Inflammatory macrophage (primary cell): ENCODE measurements at places on chromosomes 1 and 21.
A peak's percentile ranks its signal among the peaks of the same experiment; 100 is the strongest.

GRCh38 chr21:42452401-42453223 lies 43.4 kb downstream of the RSPH1 start:
- no peak for DNase-seq

DNA sequence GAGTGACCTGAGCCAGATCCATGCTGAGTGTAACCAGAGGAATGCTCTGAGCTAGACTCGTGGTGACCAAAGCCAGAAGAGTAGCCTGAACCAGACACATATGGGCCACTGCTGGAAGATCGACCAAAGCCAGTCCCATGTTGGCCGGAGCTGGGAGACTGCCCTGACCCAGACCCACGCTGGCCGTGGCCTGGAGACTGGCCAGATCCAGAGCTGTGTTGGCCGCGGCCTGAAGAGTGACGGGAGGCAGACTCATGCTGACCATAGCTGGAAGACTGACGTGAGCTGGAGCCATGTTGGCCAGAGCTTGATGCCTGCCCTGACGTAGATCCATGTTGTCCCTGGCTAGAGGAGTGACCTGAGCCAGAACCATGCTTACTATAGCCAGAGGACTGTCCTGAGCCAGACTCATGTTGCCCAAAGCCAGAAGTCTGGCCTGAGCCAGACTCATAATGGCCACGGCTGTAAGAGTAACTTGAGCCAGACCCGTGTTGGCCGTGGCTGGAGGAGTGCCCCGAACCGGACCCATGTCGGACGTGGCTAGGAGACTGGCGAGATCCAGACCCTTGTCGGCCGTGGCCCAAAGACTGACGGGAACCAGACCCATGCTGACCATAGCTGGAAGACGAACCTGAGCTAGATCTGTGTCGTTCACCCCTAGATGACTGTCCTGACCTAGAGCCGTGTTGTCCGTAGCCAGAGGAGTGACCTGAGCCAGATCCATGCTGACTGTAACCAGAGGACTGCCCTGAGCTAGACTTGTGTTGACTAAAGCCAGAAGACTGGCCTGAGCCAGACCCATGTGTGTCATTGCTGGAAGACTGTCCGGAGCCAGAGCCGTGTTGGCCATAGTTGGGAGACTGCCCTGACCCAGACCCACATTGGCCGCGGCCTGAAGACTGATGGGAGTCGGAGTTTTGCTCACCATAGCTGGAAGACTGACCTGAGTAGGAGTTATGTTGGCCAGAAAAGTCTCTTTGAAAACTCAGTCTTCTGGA lies 3.5 kb downstream of the HRNR start:
- DNase-seq, result no peak

DNA sequence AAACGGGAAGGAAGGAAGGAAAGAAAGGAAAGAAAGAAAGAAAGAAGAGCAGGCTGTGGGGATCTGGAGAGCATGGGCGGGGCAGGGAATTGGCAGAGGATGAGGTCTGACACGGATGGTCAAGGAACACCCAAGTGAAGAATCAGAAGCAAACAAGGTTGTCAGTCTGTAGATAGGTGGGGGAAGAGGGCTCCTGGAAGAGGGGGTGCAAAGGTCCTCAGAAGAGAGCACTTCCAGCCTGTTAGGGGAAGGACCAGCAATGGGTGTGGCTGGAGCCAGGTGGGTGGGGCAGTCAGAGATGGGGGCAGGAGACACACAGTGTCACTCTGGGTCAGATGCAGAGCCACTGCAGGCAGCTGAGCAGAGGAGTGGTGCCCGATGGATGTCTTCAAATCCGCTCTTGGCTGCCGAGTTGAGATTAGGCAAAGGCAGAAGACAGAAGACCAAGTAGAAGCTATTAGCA lies 11.0 kb upstream of the PLA2G2C start:
- DNase-seq, result no peak

DNA sequence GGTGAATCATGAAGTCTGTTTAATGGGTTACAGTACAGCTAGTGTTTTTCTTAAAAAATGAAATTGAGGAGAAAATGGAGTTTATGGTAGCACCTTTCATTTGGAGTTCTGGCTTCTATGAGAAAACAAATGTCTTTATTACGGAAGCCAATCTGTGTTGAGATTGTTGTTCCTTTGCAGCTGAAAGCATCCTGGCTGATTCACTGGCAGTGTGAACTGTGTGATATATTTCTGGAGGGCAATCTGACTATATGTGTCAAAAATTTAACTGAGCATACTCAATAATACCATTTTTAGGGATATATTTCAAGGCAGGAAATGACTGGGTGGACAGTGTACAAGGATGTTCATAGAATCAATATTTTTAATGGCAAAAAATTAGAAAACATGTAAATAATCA lies 46.6 kb upstream of the LYST start:
- DNase-seq, result no peak

GRCh38 chr1:198680174-198680875 lies 41.5 kb downstream of the PTPRC start:
- DNase-seq, result no peak

DNA sequence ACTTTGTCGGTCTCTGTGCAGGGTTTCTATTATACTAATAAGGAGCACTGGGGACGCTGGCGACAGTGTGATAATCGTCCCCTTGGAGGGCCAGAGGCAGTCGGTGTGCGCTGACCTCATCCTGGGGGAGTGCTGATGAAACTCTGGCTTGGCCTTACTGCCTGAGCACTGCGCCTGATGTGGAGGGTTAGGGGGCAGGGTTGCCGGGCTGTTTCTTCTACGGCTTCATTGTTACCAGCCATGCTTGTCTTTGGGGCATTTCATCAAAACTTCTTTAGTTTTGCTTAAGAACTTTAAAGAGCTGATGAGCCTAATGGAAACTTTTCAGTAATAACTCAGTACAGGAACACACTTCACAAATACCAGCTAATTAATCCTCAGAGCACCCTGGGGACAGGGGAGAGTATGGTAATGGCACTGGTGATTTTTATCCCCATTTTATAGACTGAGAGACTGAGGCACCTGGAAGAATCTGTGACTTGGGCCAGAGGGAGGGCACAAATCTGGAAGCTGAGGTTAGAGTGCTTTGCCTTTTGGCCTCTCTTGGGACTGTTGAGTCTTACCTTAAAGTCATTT lies 81.8 kb downstream of the PEX14 start:
- no peak for DNase-seq

- DNase-seq, result no peak
Observed at GRCh38 chr1:36696261-36696940, 213.7 kb upstream of the CSF3R start.

DNA sequence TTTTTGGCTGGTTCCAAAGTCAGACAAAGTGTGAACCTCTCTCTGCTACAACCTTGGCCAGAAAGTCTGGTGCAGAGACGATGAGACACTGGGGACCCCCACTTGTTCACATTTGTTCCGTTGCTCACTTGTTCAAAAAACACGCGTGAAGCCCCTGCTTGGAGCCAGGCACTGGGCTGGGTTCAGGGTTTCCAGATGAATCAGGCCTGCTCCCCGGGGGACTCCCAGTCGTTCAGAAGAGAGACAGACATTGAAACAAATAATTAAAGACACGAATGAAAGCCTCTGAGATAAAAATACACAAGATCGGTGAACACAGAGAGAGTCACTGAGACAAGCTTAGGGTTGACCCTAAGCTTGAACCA lies 101.5 kb upstream of the RUNX3 start:
- DNase-seq, result no peak

DNA sequence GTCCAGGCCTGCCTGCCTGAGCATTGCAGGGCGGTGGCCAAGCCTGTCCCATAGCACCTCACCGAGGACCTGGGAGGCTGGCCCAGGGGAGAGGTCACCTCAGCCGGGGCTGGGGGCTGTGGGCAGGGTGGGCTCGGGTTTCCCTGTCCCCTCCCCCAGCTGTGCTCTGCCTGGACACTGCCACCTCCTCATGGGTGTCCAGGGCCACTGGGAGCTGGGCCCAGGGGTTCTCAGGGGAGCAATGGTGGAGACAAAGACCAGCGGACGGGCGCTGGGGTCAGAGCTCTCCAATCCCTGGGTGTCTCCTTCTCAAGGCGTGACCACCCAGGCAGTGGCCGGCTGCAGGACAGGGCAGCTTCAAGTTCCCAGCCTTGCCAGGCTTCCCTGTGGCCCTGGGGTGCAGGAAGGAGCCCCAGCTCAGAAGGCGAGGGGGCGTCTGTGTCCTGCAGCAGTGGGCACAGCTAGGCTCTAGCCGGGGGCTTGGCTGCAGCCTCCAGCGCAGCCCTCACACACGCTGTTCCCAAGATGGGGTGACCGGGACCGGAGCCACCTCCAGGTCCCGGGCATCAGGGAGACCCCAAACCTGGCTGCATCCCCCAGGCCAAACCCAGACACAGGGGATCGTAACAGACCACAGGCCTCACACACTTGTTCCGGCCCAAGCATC lies 29.0 kb downstream of the TP73 start:
- no peak for DNase-seq

GRCh38 chr1:65658122-65658521 lies 134.6 kb upstream of the PDE4B start:
- no peak for DNase-seq

DNA sequence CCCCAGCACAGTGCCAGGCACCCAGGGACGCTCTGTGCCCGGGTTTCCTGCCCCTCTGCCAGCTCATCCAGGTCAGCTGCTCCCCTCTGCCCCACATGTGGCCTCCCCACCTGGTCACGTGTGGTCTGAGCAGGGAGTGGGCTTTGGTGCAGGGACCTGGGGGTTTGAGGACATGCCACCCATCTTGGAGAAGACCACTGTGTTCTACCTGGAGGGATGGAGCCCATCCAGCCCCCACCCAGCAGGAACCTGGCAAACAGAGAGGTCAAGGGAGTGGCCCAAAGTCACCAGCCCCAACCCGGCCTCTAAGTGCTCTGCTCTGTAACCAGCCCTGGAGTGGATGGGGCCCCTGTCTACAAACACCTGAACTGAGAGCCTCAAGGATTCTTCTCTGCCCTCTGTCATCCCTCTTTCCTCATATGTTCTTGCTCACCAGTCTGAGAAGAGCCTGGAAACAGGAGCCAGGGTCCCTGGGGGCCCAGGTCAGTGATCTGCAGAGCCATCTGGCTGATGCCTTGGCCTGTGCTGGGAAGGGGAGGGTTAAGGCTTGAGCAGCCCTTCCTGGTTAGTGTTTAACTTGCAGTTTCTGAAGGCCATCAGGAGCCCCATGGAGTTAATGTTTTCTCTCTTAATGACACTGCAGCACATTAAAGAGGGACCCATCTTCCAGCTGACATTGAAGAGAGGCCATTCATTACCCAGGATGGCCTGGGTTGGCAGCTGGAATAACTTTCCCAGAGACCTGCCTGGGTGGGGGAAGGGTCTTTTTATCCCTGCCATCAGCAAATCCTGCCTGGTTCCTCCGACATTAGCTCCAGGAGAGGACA lies 235.4 kb downstream of the PTPRU start:
- DNase-seq, result no peak

GRCh38 chr1:11527541-11528452 lies 48.8 kb downstream of the DISP3 start:
- DNase-seq, result no peak

- no peak for DNase-seq
Observed at GRCh38 chr1:156065871-156066270, 4.9 kb downstream of the RAB25 start.

DNA sequence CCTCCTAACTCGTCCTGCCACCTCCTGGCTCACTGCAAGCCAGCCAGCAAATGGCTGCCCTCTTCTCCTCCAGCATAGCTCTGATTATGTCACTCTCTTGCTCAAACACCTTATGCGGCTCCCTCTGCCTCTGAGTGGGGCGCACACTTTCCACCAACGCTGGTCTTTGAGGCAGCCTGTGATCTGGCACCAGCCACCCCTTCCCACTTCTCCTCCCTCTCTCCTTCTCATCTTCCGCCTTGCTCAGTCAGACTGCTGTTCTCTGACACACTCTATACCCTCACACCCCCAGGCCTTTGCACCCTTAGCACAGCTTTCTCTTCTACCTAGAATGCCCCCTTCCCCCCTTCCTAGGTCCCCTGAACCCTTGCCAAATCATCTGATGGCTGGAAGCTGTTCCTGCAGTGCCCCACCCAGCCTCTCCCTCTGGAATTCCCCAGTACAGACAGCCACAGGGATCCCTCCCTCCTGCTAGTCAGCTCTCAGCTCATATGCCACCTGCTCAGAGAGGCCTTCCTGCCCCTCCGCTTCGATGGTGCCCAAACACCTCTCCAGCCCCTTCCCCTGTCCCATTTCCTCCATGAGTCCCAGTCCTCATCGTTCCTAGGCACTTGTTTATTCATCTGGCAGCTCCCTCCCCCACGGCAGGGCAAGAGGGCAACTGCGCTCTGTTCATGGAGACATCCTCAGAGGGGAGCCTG lies 21.7 kb upstream of the PEF1 start:
- no peak for DNase-seq

- peak; percentile 86 for DNase-seq
Observed at GRCh38 chr1:186623551-186623950, 56.7 kb downstream of the PTGS2 start.

- DNase-seq, result no peak
Observed at GRCh38 chr1:221084681-221085080, 205.4 kb downstream of the HLX start.

DNA sequence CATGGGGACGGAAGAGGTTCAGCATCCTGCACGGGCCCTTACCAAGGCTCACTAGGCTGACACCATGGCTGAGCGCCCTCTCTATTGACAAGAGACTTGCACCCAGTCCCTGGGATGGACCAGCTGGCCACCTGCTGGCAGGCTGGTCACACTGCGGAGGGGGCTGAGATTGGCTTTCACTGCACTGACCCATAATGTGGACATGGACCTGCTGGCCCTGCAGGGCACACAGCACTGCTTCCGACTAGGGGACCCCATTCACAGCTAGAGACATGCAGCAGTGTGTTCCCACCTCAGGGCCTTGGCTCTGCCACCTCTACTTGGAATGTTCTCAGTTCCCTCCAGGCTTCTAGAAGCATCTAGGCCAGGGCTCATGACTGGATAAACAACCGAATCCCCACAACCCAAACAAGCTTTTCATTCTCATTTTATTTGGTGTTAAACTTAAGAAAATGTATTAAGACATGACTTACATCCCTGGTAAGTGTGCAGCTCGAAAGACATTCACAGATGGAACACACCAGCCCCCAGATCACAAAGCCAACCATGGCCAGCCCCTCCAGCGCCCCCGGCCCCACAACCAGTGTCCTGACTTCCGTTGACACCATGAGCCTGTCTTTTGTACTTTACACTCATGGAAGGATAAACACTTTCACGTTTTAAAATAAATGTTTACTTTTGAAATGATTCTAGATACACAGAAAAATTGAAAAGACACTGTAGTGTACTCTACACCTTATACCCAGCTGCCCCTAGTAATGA lies 9.3 kb upstream of the SRARP start:
- DNase-seq, result peak; percentile 68

- no peak for DNase-seq
Observed at GRCh38 chr1:26429721-26430120, 2.4 kb upstream of the DHDDS start.

- peak; percentile 71 for DNase-seq
Observed at GRCh38 chr1:178282949-178283367, 189.1 kb downstream of the RASAL2 start.

DNA sequence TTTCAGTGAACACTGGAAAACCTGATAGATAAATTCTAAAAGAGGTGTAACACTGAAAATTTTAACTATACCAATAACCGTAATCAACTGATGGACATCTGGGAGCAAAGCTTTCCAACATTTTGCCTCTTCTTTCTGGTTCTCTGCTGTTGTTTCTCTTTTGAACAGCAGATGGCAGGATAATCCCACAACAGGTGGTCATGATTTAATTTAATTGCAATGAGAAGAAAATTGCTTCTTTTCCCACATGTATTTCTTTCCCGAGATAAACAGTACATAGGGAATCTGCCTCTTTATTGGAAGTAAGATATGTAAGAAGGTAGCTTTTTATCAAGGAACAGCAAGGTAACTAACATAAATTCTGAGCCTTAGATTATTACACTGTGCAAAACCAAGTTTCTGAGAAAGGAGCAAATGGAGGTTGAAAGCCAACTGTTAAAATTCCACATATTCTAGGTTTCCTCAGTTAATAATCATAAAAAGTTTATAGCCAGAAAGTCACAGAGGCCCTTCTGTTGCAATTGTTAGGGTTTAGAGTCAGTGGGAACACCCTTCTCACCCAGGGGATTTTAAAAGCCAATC lies 72.9 kb downstream of the RPS6KA1 start:
- peak; percentile 84 for DNase-seq
